NB4 (cell line): ENCODE measurements at places on chromosomes 16 and 17.
A peak's percentile ranks its signal among the peaks of the same experiment; 100 is the strongest.

DNA sequence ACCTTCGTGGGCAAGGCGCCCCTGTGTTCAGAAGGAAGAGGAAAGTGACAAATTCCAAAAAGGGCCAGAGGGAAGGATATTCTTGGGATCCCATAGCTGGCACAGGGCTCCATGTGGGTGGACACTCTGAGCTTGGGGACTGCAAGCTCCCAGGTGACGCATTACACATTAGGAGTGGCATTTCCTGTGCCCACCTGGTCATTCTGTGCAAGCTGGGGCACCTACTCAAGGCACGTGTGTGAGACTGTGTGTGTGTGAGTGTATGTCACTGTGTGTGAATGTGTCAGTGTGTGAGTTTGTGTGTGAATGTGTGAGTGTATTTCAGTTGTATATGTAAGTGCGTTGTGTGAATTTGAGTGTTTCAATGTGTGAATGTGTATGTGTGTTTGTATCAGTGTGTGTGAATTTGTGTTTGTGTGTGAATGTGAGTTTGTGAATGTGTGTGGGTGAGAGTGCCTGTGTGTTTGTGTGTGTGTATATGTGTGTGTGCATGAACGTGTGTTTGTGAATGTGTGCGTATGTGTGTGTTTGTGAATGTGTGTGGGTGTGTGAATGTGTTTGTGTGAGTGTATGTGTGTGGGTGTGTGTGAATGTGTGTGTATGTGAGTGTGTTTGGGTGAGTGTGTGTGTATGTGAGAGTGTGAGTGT, 1.6 kb upstream of the CD300A start:
- DNase-seq: no peak

DNA sequence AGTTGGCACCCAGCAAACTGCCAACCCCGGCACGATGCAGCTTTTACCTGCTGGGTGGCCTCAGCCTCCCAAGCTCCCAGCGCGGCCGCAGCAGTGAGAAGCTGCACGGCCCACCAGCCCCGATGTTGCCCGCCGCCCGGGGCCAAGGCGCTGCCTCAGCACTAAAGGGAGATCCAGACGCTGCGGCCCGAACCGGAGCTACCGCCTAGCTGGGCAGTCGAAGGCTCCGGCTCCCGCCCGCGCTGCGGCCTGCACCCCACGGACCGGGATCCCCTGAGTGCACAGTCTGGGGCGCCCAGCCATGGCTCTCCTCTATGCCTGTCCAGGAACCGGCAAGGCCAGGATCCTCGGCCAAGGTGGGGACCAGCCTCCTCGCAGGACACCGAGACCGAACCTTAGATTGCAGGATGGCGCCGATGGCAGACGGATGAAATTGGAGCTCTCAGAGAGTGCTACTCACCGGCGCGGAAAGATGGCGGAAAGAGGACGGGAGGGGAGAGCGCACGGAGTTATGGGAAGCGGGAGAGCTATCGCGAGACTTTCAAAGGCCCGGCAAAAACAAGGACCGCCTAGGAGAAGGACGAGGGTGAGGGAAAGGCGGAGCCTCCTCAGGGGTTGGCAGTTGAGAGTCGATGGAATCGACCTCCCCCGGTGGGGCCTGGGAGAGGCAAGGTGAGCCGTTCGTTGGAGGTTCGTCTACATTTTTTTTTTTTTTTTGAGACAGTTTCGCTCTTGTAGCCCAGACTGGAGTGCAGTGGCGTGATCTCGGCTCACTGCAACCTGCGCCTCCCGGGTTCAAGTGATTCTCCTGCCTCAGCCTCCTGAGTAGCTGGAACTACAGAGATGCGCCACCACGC, at the start of gene RPS15A:
Gene RPS15A, minus strand, starts transcription at position 485 of the 857 bp plus-strand sequence. CDS start 1,221 bp downstream, outside the sequence.
- peak; percentile 96 for DNase-seq

DNA sequence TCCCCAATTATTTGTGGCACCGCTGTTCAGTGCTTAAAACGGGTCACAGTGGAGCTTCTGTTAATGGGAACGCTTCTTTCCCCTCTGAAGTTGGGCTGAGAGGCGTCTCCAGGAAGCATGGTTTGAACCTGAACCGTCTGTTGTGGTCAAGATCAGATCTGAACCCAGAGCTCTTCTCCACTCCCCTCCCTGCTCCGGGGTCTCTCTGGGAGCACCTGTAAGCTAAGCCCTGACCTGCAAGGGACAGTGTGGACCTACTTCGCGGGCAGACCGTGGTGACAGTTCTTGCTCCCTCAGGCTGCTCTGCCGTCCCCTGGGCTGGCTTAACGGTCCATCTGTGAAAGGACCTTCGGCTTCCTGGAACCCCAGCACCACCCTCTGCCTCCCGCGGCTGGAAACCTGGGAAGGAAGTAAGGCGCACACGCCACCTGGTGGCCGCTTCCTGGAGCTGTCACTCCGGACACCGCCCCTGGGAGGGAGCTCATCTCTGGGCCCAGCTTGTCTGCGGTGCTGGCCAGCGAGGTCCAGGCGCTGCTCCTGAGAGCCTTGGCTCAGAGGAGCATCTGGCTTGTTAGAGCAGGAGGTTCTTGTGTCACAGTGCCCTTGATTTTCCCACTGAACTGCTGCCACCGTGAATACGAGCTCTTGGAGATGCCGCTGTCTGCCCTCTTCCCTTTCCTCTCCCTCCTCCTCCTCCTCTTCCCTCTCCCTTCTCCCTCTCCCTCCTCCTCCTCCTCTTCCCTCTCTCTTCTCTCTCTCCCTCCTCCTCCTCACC, 518.5 kb upstream of the EEF2KMT start:
- peak; percentile 59 for DNase-seq

- peak; percentile 57 for DNase-seq
Observed at GRCh38 chr16:557463-558297, 2.5 kb upstream of the PRR35 start.

GRCh38 chr17:49571764-49572163, 3.9 kb upstream of the NXPH3 start:
- no peak for DNase-seq

DNA sequence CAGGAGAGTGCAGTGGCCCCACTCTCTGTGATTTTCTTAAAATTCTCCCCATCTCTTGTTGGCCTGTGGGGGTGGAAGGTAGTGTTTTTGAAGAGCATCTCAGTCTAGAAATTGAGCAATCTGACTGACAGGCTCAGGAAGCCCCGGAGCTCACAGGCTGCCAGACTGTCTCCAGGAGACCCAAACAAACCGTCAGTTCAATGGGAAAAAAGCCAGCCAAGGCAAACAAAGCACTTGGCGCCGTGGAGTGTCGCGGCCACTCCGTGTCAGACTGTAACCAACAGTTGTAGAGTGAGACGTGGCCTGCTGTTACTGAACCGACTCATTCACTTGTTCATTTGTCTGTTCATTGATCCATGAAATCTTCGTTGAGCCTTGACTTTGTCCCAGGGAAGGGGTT, 33.7 kb downstream of the RGS9 start:
- DNase-seq: no peak

GRCh38 chr17:10052106-10052813, 146.1 kb downstream of the GAS7 start:
- no peak for DNase-seq

DNA sequence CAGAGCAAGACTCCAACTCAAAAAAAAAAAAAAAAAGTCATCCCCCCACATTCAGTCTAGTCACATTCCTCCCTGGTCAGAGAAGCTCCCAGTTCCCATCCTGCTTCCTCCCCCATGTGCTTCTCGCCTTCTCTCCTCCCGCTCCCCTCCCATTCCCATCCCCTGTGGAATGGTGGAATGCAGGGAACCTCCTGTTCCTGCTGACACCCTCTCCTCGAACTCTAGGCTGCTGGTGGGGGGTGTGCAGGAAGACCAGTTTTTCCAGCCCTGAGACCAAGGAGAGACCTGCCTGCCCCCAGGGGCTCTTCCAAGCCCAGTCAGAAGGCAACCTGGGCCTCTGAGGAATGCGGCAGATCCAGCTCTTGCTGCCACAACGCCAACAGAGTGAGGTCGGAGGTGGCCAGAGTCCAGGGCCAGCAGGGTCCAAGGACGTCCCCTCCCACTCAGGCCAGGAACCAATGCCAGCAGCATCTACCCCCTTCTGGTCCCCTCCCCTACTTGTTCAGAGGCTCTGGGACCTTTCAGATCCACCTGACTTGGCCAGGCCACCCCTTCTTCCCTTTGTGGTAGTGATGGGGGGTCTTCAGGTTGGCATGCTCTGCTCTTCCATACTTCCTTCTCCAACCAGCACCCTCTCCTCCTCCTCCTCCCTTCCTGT, 39.3 kb upstream of the TAC4 start:
- no peak for DNase-seq
